ENCODE measurements at places on chromosomes 5 and 9. TPM values are rescaled to one million over a fixed set of nuclear protein-coding genes. Genes with fewer than 3 reads are reported as not detected.

The MARCOL gene
- total RNA-seq = not detected

The PFN3 gene
- not detected for total RNA-seq

The WDR55 gene
- total RNA-seq = 40.1 TPM

The TRMO gene
- total RNA-seq = 19.2 TPM

The CCL27 gene
- not detected for total RNA-seq

The MLLT3 gene
- total RNA-seq = 112 TPM

The MED22 gene
- 29.1 TPM for total RNA-seq

The CEL gene
- 2.8 TPM for total RNA-seq

The REXO4 gene
- total RNA-seq = 25.7 TPM

The PTPN3 gene
- 0.03 TPM for total RNA-seq

The RNF183 gene
- total RNA-seq = not detected

The TSSK1B gene
- not detected for total RNA-seq

The AHRR gene
- 57.2 TPM for total RNA-seq

The STX17 gene
- total RNA-seq = 40.0 TPM

The GFI1B gene
- not detected for total RNA-seq

The S1PR3 gene
- total RNA-seq = not detected

The MRRF gene
- total RNA-seq = 39.1 TPM

The ABHD17B gene
- 28.3 TPM for total RNA-seq

The SREK1 gene
- total RNA-seq = 62.3 TPM

The NR4A3 gene
- total RNA-seq = 0.26 TPM

Data from activated CD8-positive, alpha-beta T cell treated with anti-CD3 and anti-CD28 coated beads, Interleukin-2, amount 10 ng/mL, durations not matched to agents 7 days and 5 days (primary cell).